ENCODE measurements at places on chromosomes 4 and X.

DNA sequence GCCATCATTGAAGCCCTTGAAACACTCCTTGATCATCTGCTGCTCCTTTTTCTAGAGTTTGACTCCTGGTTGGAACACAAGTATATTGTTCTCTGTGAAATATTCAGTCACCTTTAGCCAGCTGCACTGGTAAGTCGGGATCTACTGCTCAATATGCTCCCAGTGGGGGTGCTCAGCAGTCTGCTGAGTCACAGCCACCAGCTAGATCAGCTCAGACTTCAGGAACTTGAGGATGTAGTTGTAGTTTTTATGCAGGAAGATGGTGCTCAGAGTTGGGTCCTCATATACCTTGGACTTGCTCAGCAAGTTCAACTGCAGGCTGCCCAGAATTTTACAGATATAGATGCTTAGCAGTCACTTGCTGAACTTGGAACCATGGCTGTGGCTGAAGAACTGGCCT lies 202.5 kb upstream of the RPL34 start:
- peak; percentile 23 for DNase-seq

- DNase-seq = no peak
Measured at GRCh38 chr4:53011259-53011905, 149.3 kb downstream of the RASL11B start.

DNA sequence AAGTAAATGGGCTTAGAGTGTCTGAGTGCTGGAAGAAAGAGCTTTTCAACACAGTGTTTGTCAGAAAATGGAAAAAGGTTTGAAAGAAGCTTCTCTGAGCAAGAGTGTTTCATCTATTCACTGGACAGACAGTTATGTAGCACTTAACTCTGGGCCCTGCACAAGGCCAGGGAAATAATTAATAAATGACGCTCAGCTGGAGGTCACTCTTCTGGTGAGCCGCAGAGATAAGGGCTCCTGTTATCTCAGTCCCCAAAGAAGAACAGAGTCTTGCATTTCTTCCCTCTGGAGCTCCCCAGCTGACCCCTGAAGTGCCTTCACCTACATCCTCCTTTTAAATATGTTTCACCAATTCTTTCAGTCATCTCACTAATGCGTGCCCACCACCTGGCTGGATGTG lies 90.4 kb downstream of the SLC16A2 start:
- DNase-seq = no peak

GRCh38 chr4:140743194-140743931 lies 12.8 kb downstream of the TBC1D9 start:
- peak; percentile 60 for DNase-seq

- peak; percentile 79 for DNase-seq
Measured at GRCh38 chr4:41258783-41259182, 2.1 kb downstream of the UCHL1 start.

DNA sequence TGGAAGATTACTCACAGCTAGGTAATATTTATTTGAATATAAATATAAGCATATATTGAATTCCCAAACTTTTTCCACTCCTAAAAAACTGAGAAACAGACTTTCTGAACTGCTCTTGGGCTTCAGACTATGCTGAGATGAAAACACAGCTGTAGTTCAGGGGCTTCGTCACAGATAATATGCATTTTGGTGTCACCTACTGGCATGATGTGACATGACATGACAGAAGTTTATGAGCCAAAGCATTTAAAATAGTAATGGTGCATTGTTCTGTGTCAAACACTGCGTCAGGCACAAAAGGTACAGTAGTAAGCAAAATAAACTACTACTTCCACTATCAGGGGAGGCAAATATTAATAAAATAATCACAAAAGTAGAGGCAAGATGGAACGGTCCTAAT lies 171.3 kb downstream of the BTC start:
- peak; percentile 47 for DNase-seq

DNA sequence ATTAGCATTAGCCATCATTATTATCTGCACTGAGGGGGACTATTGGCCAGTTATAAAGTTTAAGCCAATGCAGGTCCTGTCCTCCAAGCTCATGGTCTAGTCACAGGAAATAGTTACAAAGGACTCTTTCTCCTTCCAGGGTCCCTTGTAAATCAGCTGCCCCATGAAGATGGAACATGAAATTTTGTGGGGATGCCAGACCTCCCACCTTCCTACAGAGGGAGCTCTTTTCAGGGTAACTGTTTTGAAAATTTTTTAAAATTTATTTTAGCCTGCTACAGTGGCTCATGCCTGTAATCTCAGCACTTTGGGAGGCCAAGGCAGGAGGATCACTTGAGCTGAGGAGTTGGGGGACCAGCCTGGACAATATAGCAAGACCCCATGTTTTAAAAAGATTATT lies 124.4 kb upstream of the SLC34A2 start:
- no peak for DNase-seq

DNA sequence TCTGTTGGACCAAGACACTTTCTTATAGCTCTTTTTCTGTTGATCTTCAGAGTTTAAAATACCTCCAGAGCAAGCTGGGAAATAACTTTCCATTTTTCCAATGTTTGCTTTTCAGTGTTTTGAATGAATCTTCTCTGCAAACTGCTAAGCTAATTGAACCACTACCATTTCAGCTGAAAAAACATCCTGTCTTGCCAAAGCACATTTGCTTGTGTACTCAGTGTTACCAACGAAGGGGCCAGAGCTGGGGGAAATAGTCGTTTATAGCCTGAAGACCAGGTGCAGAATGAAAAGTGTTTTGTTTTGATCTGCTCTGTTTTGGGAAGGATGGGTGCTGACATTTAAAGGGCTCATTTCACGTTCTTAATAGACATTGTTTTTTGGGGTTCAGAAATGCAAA lies 88.4 kb upstream of the CLNK start:
- DNase-seq = no peak

GRCh38 chr4:154292589-154292988 lies 199.0 kb downstream of the DCHS2 start:
- DNase-seq = no peak

Data from myocyte (in vitro differentiated cells).